ENCODE measurements at places on chromosomes 16 and 17.

DNA sequence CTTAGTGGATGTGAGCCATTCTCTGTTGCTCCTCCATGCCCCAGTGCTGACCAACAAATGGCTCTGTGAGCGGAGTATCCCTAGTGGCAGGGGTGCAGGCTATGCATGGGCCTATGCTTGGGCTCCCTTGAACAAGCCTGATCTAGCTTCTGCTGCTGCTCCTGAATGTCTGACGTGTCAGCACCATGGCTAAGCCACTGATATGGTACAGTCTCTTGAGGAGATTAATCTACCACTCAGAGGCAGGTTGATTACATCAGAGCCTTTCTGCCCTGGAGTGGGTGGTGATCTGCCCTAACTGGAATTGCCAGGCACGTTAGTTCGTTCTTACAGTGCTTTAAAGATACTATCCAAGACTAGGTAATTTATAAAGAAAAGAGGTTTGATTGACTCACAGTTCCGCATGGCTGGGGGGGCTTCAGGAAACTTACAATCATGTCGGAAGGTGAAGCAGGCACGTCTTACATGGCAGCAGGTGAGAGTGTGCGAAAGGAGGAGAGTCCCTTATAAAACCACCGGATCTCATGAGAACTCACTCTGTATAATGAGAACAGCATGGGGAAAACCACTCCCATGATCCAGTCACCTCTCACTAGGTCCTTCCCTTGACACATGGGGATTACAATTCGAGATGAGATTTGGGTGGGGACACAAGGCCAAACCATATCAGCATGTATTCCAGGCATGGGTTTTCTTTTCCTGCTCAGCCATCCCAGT, 41.5 kb upstream of the B4GALNT2 start:
- DNase-seq, result no peak

GRCh38 chr17:9116861-9117568, 95.7 kb downstream of the NTN1 start:
- DNase-seq, result no peak

- no peak for DNase-seq
These were observed 40.3 kb upstream of the ZNF469 start for GRCh38 chr16:88342491-88342890.

GRCh38 chr16:69890114-69890891, 60.8 kb upstream of the CLEC18A start:
- DNase-seq, result no peak

DNA sequence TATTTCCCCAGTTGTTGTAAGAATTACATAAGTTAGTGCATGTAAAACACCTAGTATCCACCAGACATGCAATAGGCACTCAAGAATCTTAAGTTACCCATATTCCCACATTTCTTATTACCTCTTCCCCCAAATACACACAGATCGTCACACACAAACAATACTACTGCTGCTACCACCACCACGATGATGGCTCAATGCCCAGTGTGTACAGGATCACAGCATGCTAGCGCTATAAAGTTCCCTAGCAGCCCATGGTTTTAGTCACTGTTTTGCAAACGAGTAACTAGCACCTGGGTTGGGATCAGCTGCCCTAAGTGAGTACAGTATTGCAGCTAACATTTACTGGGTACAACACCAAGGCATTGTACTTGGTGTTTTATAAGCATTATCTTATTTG, 411.7 kb downstream of the UTP18 start:
- DNase-seq, result no peak

DNA sequence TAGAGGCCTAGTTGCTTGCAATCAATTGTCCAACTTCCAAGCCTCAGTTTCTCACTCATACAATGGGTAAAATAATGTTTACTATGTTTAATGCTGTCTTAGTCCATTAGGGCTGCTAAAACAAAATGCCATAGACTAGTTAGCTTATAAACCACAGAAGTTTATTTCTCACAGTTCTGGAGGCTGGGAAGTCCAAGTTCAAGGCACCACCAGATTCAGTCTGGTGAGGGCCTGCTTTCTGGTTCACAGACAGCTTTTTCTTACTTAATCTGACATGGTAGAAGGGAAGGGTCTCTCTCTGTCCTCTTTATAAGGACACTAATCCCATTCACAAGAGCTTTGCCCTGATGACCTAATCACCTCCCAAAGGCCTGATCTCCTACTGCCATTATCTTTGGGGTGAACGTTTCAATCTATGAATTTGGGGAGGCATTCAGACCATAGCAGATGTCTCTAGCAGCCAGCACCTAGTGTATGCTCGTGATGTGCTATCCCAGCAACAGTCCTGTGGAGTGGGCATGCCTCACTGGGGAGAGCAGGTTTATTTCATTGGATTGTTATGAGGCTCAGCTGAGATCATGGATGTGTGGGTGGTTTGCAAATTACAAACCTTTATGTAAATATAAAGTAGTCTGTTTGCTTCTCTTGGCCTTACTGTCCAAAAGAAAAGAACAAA, 25.2 kb downstream of the YPEL2 start:
- no peak for DNase-seq

- DNase-seq, result no peak
These were observed 62.9 kb downstream of the IL21R start for GRCh38 chr16:27464626-27465482.

DNA sequence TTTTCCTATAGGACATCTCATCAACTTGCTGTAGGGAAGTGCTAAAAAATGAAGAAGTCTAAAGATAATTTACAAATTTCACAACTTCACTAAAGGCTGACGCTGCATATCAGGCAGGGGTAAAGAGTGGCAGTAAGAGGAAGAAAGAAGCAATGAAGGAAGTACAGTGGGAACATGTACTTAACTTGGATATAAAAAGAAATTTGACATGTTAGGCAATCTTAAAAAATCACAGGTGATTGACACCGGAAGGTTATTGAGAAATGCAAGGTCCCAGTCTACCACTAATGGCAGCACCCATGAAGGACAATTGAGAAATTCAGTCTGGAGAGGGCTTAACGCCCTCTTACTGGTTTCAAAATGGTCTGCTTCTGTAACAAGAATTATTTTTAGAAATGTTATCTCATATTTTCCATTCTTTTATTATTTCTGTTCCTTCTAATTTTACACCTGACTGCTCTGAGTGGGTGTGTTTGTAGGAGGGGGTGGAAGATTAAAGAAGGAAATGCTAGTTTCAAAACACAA, 358.1 kb downstream of the KCNJ2 start:
- no peak for DNase-seq

DNA sequence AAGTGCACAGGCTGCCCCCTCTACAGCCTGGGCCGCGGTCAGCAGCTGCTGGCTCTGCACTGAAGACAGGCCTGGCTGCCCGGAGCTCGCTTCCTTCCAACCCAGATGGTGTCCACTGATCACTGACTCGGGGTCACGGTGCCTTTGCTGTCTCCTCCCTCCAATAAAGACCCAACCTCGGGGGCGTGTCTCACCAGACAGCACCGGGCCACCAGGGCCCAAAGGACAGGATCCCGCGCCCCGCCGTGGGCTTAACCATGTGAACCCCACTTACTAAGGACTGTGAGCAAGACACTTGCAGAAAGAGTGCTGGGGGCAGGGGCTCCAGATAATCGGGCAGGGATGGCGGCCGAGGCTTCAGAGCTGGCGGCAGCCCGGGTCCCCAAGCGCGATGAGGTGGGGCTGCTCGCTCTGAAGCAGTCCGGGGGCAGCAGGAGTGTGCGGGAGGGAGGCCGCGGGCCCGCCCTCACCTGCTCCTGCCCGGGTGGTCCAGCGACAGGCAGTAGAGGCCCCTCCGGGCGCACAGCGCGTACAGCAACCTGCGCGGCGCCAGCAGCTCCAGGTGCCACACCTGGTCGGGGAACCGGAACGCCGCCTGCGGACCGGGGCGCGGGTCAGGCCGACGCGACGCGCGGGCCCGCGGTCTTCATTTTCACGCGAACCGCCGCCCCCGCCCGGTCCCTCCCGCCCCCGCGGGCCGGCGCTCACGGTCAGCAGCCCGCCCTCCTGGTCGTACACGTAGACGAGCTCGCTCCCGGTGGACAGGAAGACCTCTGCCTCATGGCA, 502 bp downstream of the FAAP100 start:
- DNase-seq, result no peak

- DNase-seq, result no peak
These were observed 84.2 kb downstream of the KCNJ12 start for GRCh38 chr17:21460358-21460757.

DNA sequence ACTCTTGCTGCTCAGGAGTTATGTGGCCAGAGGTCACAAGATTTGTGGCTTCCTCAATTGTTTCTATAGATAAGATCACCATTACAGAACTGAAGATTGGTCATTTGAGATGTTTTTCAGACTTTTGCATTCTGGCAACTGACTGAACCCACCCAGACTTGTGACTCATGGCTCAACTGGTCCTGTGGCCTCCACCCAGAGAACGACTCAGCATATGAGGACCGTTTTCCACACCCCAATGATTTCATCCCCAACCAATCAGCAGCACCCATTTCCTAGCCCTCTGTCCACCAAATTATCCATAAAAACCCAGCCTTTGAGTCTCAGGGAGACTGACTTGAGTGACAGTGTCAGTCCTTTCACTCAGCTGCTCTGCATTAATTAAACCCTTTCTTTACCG, 143.2 kb upstream of the ASIC2 start:
- DNase-seq, result no peak

DNA sequence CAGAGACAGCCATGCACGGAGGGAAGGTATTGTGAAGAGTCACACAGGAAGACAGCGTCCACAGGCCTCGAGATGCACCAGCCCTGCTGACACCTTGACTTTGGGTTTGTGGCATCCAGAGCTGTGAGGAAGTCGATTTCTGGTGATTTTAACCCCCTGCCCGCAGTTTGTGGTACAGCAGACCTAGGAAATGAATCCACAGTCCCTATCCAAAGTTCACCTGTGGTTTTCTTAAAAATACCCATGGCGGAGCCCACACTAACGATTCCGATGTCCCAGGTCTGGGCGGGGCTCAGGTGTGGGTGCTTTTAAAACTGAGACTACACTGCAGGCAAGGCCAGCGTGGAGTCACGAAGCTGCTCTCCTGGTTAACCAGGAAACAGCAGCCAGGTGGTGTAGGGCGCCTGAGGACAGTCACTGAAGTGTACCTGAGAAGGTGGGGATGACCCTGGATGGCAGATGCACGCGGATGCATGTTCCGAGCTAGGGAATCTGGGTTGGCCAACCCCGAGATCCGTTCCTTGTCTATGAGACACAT, 14.4 kb upstream of the MEAK7 start:
- peak; percentile 18 for DNase-seq

DNA sequence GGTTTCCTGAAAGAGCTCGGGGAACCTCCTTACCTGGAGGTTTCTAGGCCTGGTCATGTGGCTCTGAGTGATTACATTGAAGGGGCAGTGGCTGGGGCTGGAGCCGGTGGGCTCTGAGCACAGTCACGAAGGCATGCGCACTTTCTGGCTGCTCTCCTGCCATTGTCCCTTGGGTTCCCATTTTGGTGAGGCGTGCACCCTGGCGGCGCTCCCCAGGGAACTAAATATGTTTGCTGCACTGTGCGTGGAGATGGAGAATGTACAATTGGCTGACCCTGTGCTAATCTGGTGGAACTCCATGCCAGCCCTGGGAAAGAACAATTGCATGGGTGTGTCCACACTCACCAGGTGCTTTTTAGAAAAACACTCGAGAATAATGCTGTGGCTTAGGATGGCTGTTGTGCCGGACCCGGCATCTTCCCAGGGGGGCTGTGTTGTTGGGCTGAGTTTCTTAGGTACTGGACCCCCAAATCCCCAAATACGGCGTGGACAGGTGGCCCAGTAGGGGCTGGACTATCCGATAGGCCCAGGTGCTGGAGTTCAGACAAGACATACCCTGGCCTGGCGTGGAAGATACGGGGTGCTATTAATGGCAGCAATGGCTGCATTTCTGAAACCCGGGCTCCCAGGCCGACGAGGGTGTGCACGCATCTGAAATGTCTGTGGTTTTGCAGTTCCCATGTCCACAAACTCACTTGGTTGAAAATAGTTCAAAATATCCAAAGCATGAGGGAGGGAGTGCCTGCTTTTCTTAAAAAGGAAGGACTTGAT, 230.5 kb downstream of the SEC14L1 start:
- no peak for DNase-seq

GRCh38 chr17:67542219-67543114, 165.4 kb downstream of the PITPNC1 start:
- DNase-seq, result no peak

DNA sequence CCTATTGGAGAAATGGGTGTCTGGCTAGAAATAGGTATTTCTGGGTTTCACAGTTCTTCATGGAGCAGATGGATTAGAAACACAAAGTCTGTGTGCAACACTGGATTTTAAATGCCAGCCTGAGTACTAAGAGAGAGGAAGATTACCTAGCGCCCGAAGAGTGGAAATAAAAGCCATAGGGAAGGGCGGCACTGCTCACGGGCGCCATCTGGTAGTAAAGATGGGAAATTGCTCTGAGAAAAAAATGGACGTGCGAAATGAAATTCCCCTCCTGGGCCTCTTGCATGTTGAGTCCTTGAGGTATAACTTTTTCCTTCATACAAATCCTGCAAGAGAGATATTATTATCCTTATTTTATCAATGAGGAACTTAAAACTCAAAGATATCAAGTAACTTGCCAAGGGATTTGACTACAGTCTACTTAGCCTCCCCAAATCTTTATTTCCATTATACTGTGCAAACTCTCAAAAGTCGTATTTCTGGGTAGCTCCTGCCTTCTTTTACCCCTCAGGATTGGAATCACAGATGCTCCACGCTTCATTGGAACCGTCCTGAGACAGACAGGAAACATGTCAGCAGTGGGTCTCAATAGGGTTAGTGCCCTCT, 72.8 kb downstream of the MMD start:
- peak; percentile 14 for DNase-seq

GRCh38 chr17:28720247-28720996, 637 bp downstream of the RPL23A start:
- no peak for DNase-seq

- DNase-seq, result peak; percentile 70
These were observed 2.2 kb upstream of the LIMD2 start for GRCh38 chr17:63701868-63702720.

GRCh38 chr17:35981908-35982330, 622 bp upstream of the CCL16 start:
- DNase-seq, result no peak

DNA sequence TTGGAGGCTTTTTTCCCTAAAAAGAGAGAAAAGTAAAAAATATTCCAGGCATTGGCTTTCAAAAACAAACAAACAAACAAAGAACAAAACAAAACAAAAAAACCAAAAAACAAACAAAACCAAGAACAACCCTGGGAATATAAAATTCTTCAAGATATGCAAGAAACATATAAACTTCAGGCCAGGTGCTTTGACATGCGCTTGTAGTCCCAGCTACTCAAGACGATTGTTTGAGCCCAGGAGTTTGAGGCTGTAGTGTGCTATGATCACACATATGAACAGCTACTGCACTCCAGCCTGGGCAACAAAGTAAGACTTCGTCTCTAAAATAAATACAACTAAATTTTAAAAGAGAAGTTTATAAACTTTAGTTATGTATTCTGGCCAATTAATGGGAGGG, 52.5 kb upstream of the TEX2 start:
- DNase-seq, result no peak

DNA sequence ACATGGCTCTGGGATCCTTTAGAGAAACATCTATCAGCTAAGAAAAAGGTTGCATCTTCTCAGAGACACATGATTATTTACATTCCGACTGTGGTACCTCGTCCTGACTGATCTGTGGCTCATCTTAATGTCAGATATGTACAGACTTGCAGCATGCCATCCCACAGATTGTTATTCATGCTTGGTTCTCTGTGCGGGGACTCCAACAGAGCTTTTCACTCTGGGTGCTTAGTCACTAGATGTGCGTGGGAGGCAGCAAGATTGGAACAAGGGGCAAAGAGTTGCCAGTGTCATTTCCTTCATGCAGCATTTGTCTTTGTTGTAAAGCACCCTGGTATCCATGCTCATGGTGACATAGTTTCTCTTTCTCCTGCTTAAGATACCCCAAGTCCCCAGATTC, 179.1 kb upstream of the CACNG5 start:
- DNase-seq, result peak; percentile 70
